ENCODE measurements at places on chromosomes 13 and 19.

DNA sequence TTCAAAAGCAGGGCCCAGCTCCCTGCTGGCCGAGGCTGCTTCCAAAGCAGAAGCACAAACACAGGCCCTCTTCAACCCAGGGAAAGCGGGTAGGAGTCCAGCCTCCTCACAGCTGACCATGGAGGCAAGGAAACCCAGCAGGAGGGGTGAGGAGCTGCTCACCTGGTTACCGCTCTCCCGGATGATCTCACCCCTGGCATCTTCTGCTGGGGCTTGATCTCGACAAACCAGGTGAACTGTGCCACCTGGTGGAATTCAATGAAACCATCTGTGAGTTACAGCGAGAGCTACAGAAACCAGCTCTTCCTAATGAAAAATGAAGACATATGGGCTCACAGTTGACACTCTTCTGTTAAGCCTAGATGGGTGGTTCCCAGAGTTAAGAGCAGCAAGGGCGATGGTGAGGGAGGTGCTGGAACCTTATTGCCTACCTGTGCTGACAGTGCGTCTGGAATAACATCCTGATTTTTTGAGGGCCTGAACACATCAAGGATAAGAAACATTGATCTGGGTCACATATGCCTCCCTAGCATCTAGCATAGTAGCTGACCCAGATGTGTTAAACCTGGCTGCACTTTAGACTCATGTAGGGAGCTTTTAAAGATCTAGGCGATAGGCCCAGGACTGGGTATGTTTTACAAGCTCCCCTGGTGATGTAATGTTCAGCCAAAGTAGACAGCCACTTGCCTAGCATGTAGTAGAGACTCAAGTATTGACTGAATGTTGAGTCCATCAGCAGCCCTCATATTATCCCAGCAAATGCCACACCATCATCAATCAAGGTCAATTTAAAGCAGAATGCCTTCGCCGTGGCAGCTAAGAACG is 6.1 kb downstream of the DHRS12 start:
- no peak for DNase-seq

DNA sequence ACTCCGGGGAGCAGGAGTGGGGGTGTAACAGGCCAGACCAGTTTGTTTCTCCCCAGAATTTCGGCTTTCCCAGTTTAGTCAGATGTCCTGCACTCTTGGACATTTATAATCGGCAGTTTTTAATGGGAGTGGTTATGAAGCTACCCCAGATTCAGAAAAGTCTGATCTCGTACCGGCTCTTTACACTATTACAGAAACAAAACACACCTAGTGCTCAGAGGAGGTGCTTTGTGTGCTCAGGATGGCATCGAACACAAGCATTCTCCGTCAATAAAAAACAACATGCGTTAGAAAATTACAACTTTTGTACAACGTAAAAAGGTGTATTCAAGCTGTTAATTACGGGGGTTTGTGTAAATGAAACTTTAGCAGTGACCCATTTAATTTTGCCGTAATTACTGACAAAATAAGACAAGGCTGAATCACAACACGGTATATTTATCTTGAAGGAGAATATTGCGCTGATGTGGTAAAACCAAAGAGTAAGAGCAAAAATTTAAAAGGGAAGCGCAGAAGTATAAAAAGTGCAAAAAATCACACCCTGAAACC is 6.6 kb upstream of the SOX1 start:
- no peak for DNase-seq

DNA sequence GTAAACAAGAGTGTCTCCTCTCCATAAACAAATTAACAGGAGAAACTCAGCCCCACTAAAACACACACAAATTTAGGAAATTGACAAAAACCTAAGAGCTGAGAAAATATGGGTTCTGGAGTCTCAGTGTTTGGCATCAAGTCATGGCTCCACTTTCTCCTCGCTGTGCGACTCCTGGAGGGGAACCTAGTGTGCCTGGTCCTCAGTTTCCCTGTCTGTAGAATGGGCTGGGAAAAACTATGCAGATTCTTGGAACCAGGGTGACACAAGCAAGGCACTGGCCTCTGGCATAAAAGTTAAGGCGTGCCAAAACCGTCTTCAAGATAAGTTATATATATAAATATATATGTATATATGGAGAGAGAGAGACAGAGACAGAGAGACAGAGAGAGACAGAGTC is 83.9 kb downstream of the INSR start:
- DNase-seq = no peak

GRCh38 chr13:105599477-105600037 is 935.9 kb downstream of the EFNB2 start:
- DNase-seq = no peak

- DNase-seq = no peak
These were observed 51.4 kb downstream of the VWA8 start for GRCh38 chr13:41909506-41909905.

GRCh38 chr13:61187471-61187870 is 228.2 kb downstream of the PCDH20 start:
- no peak for DNase-seq

DNA sequence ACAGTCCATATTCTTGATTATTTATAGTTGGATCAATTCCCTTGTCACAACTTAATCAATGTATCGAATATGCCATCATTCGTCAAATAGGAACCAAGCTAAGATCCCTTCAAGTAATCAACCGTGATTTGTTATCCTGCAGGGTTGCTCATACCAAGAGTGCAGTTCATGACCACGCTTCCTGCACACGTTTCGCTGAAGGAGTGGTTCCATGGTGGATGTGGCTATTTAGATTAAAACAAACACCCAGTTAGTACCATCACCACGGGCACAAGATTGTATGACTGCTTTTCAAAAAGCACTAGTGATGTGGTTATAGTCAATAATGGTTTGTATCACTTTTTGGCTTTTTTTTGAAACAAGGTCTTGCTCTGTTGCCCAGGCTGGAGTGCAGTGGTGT is 41.1 kb upstream of the CCNE1 start:
- no peak for DNase-seq

DNA sequence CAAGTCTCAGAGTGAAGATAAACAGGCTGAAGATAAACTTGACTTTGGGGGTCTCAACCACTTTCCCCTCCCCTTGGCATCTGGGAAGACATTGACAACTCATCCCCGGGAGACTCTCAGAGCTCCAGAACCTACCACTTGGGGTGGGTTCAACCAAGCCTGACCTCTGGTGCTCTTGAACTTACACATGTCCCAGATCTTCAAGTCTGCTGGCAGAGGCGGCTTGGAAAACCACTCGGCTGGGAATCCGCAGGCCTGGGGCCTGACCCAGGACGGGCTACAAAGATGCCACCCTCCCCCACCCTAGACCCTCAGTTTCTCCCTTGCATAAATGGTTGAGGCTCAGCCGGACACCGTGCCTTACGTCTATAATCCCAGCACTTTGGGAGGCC is 512 bp downstream of the LRRC8E start:
- DNase-seq = no peak

GRCh38 chr13:109415057-109415456 is 371.3 kb downstream of the IRS2 start:
- DNase-seq = no peak

DNA sequence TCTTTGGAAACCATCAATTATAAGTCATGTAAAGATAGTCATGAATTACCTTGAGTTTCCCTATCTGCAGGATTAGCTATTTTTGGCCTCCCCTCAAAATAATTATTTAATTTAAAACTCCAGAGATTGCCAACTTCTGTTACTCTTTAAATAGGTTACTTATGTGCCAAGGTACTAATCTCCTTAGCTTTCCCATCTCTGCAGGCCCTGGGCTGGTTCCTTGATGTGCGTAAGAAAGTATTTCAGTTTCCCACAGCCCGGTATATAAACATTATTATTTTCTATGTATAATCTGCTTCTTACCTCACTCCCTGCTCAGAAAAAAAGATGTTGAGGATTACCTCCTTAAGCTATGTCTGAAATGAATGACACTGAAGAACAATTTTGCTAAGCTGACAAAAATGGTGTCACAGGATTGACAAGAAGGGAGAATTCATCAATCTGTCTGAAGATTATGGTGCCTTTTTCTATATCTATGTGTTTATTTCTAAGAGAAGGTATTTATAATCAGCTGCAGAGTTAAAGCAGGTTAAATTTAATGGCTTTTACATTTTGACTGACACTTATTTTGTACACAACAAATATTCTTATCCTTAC is 1697.2 kb upstream of the PCDH20 start:
- no peak for DNase-seq

DNA sequence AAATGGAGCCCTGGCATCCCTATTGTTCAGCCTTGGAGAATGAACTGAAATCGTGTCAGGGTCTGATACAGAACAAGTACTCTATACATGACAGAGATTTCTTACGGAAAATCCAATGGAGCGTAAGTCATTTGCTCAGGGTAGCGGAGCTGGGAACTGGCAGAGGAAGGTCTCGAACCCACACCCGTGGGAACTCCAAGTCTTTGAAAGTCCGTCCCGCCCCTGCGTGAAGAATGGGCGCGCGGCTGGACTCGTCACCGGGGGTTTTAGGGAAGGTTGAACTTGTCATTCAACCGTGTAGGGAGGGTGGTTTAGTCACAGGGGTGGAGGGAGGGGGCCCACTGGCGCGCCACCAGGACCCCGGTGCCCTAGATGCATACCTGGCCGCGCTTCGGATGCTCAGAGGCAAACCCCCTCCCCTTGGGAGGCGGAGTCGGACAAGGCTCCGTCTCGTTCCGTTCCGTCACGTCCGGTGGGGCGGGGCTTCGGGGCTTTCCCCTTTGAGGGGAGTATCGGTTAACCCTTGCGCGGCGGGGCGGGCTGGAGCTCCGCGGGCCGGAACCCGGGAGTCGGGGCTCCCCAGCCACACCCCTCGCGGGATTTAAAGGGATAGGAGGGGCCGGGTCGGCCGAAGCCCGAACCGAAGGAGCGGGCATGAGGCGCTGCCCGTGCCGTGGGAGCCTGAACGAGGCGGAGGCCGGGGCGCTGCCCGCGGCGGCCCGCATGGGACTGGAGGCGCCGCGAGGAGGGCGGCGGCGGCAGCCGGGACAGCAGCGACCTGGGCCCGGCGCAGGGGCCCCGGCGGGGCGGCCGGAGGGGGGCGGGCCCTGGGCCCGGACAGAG is at the start of the genes COQ8B and ITPKC:
TSS of gene COQ8B (minus strand) at position 405 of the 843 bp plus-strand sequence. CDS start 2,254 bp downstream, outside the sequence.
TSS of gene ITPKC (plus strand) at position 631 of the 843 bp plus-strand sequence. CDS start at position 655, 24 bp downstream.
- peak; percentile 99 for DNase-seq

GRCh38 chr13:24251525-24251924 is 57.9 kb upstream of the C1QTNF9 start:
- no peak for DNase-seq

DNA sequence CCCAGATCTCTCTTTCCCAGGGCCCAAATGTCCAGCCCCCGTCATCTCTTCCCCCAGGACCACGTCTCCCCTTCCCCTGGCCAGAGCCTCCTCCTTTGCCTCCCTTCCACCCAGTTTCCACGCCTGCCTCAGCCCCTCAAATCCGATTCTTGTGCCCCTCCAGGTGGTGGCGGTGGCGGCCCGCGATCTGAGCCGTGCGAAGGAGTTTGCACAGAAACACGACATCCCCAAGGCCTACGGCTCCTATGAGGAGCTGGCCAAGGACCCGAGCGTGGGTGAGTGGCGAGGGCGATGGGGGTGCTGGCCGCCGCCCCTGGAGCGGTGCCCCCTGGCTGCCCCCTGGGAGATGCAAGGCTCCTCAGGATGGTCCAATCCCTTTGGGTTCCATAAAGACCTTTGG is 1.3 kb downstream of the DHDH start:
- no peak for DNase-seq

All from suppressor macrophage treated with lipopolysaccharide for 4 hours (primary cell).